RPMI8226 (cell line): ENCODE measurements at places on chromosomes 1 and 21.

DNA sequence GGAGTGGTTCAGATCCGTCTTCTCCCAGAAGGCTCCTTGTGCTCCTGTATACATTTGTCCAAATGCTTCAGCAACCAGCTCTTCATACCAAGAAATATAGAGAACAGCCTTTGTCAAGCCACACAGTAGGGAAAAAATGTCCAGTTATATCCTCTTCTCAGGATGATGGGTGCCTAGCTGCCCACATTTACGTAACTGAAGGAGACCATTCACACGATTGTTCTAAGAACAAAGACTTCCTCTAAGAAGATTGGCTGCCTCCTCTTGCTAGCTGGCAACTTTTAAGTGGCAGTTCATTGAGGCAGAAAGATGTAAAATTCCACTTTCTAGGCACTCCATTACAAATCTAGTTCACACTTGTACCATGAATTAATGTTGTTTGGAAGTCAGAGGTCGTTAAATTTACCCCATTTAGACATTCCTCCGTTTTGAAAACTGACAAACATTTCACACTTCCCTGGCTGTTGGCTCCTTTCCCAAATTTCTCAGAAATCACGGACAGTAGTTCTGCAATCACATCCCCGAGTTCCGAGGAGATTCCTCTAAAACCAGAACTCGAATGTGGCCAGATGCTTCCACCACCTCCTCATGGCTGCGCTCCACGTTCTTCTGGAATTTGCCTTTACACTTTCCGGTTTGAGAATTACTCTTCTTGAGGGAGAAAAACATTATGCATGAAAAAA is 45.6 kb upstream of the CSF1 start:
- no peak for DNase-seq

DNA sequence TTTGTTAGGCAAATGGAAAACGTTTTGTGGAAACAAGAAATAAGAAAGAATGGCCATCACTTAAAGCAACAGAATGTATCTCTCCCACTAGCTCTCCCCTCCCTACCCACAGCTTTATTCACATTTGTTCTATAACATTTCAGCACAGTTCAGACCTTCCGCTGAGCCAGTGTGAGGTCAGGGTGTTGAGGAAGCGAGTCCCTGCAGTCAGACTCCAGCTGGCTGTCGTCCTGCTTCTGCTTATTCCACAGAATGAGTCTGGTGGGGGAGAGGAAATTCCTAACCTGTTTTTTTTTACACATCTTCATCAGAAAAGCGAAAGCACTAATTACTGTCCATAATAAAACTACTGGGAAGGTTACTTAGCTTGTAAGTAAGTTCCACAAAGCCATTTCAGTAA is 39.0 kb downstream of the MRPL39 start:
- no peak for DNase-seq

GRCh38 chr1:147238053-147238902 is 4.2 kb upstream of the CHD1L start:
- DNase-seq, result no peak

DNA sequence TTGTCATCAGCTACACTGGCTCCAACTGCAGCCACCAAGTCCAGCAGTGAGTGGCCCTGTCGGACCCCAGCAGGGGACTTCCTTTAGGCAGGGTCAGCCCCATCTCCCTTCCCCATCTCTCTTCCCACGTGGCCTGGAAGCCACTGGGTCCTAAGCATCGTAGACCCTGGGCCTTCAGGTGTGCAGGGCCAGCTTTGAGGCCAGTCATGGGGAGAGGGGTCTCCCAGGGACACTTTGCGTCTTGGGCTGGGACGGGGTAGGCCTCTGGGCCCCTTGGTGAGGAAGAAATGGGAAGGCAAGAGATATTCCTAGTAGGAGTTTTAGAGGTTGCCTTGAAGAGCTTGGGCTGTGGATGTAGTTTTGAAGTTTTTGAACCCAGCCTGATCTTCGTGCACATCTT is 12.1 kb upstream of the MIIP start:
- no peak for DNase-seq

- no peak for DNase-seq
Measured at GRCh38 chr1:17369466-17369865, 2.5 kb upstream of the PADI6 start.

DNA sequence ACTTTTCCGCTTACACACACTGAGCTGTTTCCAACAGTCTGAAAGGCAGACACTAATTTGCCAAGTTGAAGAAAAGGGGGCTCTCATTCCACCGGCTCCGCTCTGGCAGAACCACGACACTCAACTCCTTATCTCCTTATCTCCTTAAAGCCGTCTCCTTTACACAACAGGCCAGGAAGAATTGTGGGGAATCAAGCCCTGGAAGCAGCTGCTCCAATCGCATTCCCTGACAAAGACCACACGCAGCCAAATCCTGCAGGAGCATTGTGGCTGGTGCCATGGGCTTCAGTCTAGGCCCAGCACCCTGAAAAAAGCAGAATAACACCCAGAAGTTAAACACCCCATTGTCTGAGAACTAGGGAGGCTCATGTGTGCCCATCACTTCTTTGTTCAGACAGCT is 24.1 kb downstream of the SUSD4 start:
- no peak for DNase-seq
